ENCODE measurements at places on chromosomes 7 and 10. TPM values are rescaled to one million over a fixed set of nuclear protein-coding genes. Genes with fewer than 3 reads are reported as not detected.

Gene ACBD7
- polyA plus RNA-seq, result 8.9 TPM

Gene CYP2C19
- polyA plus RNA-seq, result 0.12 TPM

Gene ODAD2
- 1.5 TPM for polyA plus RNA-seq

Gene ATOH7
- polyA plus RNA-seq, result 1.7 TPM

Gene MYPN
- polyA plus RNA-seq, result 0.03 TPM

Gene PIP
- not detected for polyA plus RNA-seq

Gene METTL27
- 5.1 TPM for polyA plus RNA-seq

Gene ADAM22
- 14.2 TPM for polyA plus RNA-seq

Gene SAMD9
- 5.6 TPM for polyA plus RNA-seq

Gene OR13A1
- polyA plus RNA-seq, result 0.08 TPM

Gene PRKAR2B
- polyA plus RNA-seq, result 41.2 TPM

Gene ITGA8
- polyA plus RNA-seq, result 47.7 TPM

Gene GRID2IP
- polyA plus RNA-seq, result 0.91 TPM

DNA sequence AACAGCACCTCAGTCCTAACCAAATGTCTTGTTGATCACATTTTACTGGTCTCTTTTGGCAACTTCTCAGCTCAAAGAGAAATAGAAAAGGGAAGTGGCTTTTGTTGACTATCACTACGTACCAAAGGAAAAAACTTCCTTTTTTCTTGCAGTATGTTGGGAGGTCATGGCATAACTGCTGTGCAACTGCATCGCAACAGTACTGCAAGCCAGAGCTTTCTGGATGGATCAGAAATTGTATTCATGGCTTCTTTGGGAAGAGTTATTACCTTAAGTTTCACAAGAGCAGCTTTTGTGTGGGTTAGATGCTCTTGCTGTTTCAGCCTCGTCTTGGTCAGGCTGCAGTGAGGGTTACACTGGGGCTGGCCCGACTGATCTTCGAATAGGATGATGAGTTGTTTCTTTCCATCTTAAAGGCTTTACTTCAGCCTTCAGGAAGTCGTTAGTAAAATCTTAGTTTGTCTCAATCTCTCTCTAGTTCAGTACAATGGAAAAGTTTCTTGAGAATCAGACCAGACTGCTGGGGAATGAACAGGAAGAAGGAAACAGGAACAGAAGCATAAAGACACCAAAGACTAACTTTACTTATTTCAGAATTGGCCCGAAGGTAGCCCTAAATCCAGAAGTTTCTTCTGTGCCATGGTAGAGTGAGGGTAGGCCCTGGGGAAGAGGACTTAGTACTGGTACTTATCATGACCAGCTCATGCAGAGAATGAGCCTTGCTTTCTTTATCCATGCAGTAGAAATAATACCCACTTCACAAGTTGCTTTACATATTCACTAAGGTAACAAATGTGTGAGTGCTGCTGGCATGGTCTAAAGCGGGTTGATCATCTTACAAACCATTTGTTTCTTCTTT, 153.6 kb downstream of the CELF2 start:
- no peak for DNase-seq

- DNase-seq, result no peak
Measured at GRCh38 chr7:37065779-37066271, 341.5 kb upstream of the AOAH start.

- DNase-seq, result no peak
Measured at GRCh38 chr10:88565072-88565471, 18.0 kb downstream of the RNLS start.

DNA sequence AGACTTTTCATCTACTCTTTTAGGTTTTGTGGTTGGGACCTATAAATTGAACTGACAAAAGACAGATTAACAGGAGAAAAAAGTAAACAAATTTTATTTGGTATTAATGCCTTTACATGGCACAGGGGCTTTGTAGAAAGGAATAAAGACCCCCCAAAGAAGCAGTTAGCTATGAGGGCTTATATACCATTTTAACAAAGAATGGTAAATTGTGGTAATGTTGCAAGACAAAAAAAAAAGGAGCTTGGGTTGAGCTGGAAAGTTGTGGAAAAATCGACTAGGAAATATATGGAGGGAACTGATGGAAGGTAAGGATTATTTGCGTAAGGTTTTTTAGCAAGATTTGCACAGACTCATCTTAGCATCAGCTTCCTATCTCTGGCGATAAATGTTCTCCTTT, 84.6 kb downstream of the JCAD start:
- no peak for DNase-seq

GRCh38 chr10:1523221-1523620, 214.1 kb downstream of the ADARB2 start:
- DNase-seq, result peak; percentile 19

DNA sequence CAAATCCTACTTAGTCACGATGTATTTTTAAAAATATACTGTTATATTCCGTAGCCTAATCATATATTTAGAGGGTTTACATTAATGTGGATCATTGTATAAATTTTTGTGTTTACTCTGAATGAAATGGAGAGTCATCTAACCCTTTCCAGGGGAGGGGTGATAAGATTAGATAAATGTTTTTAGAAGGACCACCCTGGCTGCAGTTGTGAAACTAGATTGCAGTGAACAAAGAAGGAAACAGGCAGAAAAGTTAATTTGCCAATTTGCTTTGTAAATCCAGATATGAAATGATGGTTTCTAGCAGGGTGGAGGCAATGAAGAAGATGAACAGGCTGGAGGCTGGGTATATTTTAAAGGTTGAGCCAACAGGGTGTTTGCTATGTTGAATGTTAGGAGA, 477.7 kb upstream of the ZMIZ1 start:
- DNase-seq, result no peak

- no peak for DNase-seq
Measured at GRCh38 chr10:124602646-124603365, 141.2 kb downstream of the LHPP start.

DNA sequence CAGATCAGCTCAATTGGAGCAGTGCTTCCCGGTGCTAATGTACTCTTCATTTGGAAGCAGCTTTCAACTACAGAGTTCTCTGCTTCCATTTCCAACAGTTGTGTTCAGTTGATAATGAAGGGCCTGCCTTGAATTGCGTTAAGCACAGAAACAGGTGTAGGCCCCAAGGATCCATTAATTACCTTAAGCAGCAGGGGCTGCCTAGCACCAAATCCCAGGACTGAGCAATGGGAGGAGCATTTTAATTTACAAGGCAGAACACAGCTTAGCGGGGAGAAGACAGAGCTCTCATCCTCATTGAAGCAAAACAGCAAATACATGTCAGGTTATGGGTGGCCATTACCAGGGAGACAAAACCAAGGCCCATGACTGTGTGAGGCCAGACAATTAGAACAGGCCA, 349.6 kb downstream of the TFEC start:
- no peak for DNase-seq

Data from left kidney (tissue), 8 donors.